ENCODE measurements at places on chromosomes 16 and 17.
A peak's percentile ranks its signal among the peaks of the same experiment; 100 is the strongest.

DNA sequence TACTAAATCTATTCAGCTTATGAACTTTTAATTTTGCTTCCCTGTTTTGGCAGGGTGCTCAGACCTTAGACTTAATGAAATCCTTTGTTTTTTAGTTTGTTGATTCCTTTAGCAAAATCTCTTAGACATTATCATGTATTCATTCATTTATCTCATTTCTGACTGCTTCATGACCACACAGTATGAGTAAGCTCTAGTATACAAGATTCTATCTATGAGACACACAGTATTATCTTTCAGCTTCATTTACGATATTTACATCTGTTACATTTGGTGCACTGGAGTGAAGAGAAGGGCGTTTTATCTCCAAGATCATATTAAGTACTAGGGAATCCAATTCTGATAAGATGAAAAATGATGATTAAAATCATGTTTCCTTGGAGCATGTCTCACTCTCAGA is 448.1 kb upstream of the CA10 start:
- DNase-seq: no peak

- DNase-seq: no peak
Measured at GRCh38 chr16:56866955-56867830, 2.2 kb downstream of the SLC12A3 start.

- DNase-seq: no peak
Measured at GRCh38 chr16:26169473-26169872, 477.7 kb downstream of the HS3ST4 start.

DNA sequence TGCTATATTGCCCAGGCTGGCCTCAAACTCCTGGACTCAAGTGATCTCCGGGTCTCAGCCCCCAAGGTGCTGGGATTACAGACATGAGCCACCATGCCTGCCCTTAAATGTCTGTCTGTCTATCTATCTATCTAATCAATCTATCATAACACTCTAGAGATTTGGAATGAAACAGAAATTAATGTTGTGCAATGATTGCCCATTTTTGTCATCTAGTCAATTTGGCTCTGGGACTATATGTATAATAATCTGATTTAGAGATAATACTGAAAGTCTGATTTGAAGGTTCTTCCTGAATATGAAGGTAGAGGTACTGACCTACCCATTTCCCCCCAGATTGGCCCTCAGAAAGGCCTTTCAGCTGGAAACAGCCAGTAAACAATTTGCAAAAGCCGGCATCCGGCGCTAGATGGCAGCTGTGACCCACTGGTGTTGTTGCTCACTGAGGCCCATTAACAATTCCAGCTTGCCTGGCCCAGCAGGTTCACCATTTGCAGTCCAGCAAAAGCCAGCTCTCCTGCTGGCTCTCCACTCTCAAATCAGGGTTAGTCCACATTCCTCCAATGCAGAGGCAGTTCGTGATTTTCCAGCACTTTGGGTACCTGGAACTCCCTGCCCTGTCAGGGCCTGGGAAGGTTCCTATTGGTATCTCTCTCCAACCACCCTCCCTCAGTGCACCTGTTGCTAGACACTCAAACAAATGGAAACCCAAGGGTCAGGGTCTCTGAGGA is 22.9 kb upstream of the C16orf87 start:
- peak; percentile 43 for DNase-seq

DNA sequence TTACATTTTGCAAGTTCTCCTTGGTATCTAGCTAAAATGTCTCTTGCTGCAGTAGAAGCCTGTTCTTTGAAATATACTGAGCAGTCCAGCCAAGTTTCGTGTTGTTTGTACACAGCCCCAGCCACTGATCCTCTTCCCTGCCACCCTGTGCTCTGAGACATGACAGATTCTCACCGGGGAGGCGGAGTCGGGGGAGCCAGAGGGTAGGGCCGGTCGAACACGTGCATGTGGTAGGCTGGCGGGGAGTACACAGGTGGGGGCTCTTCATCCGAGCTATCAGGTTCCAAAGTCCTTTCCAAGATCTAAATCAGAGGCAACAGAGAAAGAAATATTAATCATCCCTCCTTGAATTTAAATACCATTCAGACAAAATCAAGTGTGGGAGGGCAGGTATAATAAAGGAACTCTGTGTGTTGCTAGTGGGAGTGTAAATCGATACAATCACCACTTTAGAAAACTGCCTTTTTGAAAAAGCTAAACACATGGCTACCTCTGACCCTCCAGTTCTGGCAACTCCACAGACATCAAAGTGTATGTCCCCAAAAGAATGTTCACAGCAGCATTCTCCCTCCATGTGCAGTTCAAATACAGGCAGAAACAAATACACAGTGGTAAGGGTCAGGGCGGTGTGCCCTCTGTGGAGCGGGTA is 29.7 kb upstream of the MRPS23 start:
- no peak for DNase-seq

- no peak for DNase-seq
Measured at GRCh38 chr16:74607962-74608356, 1.0 kb upstream of the GLG1 start.

DNA sequence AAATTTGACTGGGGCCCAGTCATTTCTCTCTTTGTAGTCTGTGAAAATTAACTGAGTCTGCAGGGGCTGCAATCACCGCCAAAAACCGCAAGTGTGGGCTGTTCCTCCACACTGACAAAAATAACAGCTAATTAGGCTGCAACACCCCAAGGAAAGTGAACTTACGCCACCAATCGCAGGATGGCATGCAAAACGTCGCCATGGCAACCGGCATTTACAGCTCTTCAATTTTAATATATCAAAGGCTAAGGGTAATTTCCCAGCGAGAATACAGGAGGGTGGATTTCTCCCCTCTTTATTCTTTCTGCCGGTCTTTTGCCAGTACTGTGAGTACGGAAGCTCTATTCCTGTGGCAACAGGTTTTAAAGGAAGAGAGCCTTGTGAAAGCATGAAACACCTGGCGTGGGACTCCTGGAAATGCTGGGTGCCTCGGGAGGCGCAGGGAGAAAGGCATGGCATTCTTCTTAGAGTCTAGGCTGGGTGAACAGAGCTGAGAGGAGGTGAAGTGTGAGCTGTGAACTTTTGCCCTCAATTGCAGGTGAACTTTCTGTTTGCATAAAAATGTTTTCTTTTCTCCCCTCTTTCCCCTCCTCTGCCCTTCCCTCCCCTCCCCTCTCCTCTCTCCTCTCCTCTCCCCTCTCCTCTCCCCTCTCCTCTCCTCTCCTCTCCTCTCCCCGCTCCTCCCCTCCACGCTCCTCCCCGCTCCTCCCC is 399.7 kb downstream of the XYLT1 start:
- DNase-seq: peak; percentile 85

DNA sequence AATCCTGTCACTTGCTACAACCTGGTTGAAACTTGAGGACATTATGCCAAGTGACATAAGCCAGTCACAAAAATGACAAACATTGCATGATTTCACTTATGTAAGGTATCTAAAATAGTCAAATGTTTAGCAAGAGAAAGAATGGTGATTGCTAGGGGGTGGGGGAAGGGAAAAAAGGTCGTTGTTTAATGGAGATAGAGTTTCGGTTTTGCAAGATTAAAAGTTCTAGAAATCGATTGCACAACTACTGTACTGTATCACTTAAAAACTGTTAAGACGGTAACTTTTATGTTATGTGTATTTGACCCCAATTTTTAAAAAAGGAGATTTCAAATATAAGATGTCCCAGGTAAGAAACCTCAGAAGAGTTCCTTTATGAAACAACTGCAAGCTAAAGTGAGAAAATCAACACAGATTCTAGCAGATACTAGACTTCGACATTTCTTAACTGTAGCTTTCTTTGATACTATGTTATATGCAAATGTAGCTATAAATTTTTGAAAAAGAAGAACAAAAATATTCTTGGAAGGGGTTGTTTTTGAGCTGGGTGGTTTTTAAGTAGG is 5.9 kb downstream of the MEOX1 start:
- no peak for DNase-seq

- no peak for DNase-seq
Measured at GRCh38 chr16:31216422-31217135, at the start of gene PYDC1. PYDC1 (minus strand) TSS chr16:31217135; CDS start chr16:31217028, 107 bp downstream.

GRCh38 chr16:19822533-19822932 is 62.1 kb downstream of the GPRC5B start:
- DNase-seq: no peak

DNA sequence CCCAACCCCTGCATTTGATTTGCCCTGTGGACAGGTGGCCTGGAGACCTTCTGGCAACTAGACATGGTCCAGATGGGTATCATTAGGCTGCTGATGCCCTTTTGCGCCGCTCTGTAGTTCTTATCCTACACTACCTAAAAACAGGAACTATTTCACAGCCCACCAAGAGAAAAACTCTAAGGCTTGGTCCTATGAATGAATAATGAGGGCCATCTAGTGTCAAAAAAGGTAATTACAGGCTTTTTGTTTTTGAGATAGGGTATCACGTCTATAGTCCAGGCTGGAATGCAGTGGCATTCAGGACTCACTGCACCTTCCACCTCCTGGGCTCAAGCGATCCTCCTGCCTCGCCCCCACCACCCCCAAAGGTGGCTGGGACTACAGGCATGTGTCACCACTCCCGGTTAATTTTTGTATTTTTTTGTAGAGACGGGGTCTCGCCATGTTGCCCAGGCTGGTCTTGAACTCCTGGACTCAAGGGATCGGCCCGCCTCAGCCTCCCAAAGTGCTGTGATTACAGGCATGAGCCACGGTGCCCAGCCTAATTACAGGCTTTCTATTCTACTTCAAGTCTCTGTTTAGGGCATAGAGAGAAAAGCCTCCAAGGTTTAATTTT is 20.9 kb downstream of the COIL start:
- DNase-seq: no peak

GRCh38 chr16:11224096-11224893 is 31.7 kb downstream of the SOCS1 start:
- DNase-seq: peak; percentile 32

DNA sequence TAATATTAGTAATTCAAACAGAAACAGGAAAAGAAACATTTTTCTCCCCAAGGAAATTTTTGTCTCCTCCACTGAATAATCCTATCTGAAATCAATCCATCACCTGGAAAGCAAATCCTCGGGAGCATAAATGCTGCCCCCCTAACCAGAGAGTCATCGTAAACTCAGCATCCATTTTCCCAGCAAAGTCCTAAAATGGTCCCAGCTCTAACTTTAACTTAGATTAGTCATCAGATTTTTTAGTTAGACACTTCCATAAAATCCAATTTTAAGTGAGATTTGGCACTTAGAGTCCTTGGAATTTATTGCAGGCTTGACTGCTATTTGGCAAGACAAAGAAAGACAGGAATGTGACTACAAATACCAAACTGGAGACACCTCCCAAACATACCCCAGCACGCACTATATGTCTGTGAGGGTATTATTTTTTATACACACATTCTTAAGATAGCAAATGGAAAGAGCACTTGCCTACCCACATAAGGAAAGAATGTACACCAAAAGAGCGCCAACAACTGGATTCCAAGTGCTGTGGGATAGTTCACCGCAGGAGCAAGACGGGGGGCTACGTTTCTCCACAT is 15.4 kb downstream of the SCO1 start:
- no peak for DNase-seq

GRCh38 chr17:59221159-59221847 is 992 bp downstream of the GDPD1 start:
- DNase-seq: no peak

DNA sequence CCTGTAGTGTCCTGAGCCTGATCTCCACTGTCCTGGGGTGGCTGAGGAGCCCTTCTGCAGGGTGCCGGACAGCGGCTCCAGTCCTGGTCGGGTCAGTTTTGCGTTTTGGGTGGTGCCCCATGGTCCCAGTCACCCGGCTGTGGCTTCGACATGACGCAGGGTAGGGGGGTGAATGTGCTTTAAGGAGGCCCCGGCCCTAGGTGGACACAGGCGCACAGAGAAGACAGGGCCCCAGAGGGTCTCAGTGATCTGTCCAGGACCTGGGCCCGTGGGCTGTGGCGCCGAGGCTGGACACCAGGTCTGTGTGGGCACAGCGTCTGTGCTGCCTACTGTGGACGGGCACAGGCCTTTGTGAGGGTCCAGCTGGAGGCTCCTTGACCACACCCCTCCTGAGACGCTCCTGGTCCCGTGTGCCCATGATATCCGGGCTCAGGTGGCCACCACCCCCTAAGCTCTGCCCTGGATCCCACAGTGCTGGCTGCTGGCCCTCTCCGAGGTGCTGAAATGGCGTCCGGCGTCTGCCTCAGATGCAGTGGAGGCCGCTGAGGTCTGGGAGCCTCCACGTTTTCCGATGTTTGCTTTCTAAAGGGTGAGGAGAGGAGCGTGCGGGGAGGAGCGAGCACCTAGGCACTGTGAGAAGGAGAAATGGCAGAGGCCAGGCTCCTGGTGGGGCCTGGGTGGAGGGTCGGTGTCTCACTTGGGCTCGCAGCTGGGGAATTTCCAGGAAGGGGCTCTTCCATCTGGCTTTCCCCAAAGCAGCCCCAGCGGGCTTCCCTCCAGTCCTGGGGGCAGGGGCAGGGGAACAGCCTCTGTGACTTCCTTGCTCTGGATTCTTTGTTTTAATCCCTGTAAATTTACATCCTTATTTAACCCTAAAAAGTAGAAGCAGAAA is 56.1 kb upstream of the ACSF3 start:
- no peak for DNase-seq

- no peak for DNase-seq
Measured at GRCh38 chr17:42797067-42798007, 1.2 kb downstream of the COA3 start.

- peak; percentile 56 for DNase-seq
Measured at GRCh38 chr17:1490643-1491442, 1.6 kb downstream of the MYO1C start.

- DNase-seq: no peak
Measured at GRCh38 chr16:24372824-24373223, 116.7 kb downstream of the CACNG3 start.

DNA sequence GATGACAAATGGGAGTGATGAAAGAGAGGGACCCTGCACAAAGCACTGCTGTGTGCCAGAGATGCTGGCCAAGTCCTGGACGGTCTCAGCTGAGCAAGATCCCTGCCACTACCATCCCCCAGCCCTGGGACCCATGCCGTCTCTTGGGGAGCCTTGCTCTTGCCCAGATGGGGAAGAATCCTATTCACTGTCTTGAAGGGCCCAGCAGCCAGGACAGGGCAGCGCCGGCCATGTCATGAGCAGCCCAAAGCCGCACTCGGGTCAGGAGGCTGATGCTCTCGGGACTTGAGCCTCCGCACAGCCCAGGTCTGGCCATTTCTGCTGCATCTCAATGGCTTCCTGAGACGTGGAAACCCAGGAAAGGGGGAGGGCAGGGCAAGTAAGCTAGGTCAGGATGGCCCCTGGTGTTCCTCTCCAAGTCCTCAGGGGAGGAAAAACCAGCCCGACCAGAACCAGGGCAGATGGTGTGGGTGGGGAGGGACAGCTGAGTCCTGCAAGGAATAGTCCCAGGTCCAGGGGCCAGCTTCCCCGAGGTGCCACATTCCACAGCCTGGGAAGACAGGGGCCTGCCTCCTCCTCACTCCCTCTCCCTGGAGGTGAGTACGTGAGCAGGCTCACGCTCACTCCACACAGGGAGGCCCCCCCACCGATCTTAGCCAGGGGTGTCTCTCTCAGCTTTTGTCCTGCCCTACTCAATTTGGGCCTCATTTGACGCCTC is 7.8 kb upstream of the KRT19 start:
- no peak for DNase-seq

GRCh38 chr16:46970089-46970488 is 3.4 kb downstream of the DNAJA2 start:
- DNase-seq: no peak
